ENCODE measurements at places on chromosomes 7 and 10. TPM values are rescaled to one million over a fixed set of nuclear protein-coding genes. Genes with fewer than 3 reads are reported as not detected.

HGF gene
- 2.3 TPM for total RNA-seq

TMEM236 gene
- total RNA-seq, result 0.66 TPM

LDB1 gene
- total RNA-seq, result 52.2 TPM

GBX1 gene
- total RNA-seq, result 1.9 TPM

DNA sequence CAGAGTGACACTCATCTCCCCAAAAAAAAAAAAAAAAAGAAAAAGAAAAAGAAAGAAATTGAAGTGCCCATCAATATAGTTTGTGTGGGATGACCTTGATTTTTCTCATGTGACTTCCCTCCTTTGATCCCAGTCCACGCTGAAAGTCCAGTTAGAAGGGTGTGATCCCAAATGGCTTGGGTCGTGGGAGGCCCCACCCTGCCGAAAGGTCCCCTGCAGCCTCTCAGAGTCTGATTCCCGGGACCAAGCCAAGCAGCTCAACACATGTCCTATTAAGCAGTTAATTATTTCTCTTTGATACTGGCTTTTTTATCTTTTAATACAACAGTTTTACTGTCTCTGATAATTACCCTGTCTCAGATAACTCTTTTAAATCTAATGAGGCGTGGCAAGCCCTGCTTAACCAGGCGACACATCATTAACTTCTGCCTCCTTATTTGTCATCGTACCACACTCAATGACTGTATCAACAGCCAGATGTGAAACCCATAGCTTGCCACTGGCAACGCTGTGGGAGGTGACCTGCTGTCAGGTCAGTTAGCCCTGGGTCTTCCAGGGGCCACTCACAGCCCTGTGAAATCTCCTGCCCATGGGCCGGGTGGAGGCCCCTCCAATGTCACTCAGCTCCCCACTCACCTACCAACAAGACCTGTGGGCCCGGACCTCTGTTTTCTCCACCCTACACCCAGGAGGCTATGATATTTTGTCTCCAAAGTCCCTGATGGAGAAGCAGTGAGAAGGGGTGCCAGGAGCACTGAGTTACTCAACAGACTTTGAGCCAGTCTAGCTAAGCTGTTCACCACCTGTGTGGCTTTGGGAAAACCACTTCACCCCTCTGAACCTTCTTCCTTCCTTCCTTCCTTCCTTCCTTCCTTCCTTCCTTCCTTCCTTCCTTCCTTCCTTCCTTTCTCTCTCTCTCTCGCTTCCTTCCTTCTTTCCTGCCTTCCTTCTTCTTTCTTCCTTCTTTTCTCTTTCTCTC, 110.0 kb upstream of the SFMBT2 start:
- H3K36me3 ChIP-seq, result no peaks in the 10 kb centered on the region
- no peak overlapping the region for H3K4me3 ChIP-seq
- H3K27ac ChIP-seq, result no peak overlapping the region
- no peak for DNase-seq
- H3K4me1 ChIP-seq, result peaks cover 4% of the 10 kb centered on the region

GRCh38 chr7:130013241-130013640, 37.9 kb downstream of the ZC3HC1 start:
- H3K27me3 ChIP-seq, result no peaks in the 10 kb centered on the region
- no peak overlapping the region for H3K4me3 ChIP-seq
- H3K4me1 ChIP-seq, result peaks cover 12% of the 10 kb centered on the region
- no peak for DNase-seq
- H3K36me3 ChIP-seq, result peaks cover 19% of the 10 kb centered on the region
- H3K27ac ChIP-seq, result no peak overlapping the region

- peaks cover 55% of the 10 kb centered on the region for H3K4me1 ChIP-seq
- DNase-seq, result peak; percentile 64
- H3K4me3 ChIP-seq, result peak within 1 kb of the TSS; percentile 61
Measured at GRCh38 chr10:89327803-89328441, at the start of gene IFIT3. Gene IFIT3 (plus strand): TSS chr10:89327997. CDS start chr10:89328074, 77 bp downstream.

- H3K27me3 ChIP-seq, result no peaks in the 10 kb centered on the region
- no peaks in the 10 kb centered on the region for H3K4me1 ChIP-seq
- no peak for DNase-seq
Measured at GRCh38 chr7:148919859-148920258, 35.8 kb upstream of the EZH2 start.
